ENCODE measurements at places on chromosomes 16 and 17.

GRCh38 chr17:50725769-50726655 is 6.6 kb downstream of the LUC7L3 start:
- ATAC-seq = no peak

- no peak for ATAC-seq
Observed at GRCh38 chr16:71383054-71383773, 24.7 kb downstream of the CALB2 start.

DNA sequence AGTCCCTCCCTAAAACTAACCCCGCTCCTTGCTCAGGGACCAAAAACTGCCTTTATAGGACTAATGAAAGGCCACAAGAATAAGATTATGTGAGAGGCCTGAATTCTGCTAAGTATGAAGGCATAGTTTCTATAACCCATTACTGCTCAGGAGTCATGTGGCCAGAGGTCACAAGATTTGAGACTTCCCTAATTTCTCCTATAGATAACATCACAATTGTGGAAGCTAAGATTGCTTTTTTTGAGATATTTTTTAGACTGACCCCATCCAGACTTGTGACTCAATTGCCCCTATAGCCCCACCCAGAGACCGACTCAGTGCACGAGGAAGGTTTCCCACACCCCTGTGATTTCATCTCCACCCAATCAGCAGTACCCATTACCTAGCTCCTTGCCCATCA is 504.1 kb upstream of the GOT2 start:
- no peak for ATAC-seq

DNA sequence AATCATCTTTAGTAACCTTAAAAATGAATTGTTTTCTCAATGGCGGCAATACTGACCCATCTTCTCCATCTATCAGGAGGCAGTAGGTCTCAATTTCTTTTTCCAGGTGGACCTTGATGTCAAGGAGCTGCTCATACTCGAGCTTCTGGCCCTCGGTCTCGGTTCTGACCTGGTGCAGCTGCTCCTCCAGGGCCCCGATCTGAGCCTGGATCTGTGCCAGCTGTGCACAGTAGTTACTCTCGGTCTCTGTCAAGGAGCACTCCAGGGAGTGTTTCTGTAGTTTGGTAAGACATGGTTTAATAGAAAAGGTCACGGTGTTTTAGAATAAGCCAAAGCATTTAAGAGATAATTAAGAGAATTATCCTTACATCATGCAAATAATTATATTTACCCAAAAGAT is 4.9 kb downstream of the KRT27 start:
- ATAC-seq = no peak

GRCh38 chr17:82839617-82840292 is at the start of gene ZNF750:
TSS of gene ZNF750 (minus strand) at chr17:82840022. CDS start at chr17:82832454, 7,568 bp downstream.
- no peak for ATAC-seq

GRCh38 chr16:11667221-11667823 is 933 bp upstream of the SNN start:
- no peak for ATAC-seq

- ATAC-seq = no peak
Observed at GRCh38 chr16:19861811-19862327, 22.8 kb downstream of the GPRC5B start.

DNA sequence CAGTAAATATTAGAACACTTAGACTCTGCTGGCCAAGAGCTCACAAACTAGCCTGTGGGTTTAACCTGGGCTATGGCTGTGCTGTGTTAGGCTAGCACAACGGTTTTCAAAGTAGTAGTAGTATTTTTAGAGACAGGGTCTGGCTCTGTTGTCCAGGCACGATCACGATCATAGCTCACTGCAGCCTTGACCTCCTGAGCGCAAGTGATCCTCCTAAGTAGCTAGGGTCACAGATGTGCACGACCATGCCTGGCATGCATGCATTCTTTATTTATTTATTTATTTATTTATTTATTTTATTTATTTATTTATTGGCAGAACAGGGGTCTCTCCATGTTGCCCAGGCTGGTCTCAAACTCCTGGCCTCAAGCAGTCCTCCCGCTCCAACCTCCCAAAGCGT is 10.3 kb downstream of the MRPL27 start:
- no peak for ATAC-seq

- peak; percentile 64 for ATAC-seq
Observed at GRCh38 chr17:8806926-8807550, 7.9 kb upstream of the MFSD6L start.

DNA sequence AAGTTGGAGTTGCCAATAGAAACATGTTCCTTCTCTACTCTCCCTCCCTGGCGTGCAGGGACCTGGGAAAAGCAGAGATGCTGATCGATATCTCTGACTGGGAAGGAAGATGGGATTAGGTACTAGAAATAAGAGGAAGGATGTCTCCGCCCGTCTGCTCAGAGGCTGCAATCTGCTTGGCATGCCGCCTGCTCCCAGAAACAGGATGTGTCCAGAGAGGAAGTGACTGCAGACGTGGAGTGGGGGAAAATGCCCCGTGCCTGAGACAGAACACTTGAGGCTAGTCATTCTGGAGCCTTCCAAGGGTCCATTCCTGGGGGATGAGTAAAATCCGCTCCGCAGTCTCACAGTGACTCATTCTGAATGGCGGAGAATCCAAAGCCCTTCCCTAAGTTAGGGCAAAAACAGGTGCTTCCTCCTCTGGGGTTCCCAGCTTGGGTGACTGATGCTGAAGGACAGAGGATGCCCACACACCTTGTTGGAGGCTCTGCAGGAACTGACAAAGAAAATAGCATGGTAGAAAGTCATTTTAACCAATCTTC is 45.0 kb upstream of the SMURF2 start:
- ATAC-seq = no peak

DNA sequence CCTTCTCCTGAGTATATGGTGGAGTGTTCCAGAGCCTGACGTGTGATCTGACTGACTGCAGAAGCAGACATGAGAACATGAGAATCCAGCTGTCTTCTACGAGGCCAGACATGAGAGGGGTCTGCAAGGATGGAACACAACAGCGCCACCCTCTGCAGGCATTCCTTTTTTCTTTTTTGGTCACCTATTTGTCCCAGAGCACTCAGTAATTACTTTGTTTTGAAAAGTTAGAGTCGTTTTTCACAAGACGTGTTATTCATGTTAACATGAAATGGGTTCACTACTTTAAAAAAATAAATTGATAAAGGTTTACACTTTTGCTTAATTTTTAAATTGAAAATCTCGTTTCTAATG is 43.8 kb upstream of the ATP2A3 start:
- ATAC-seq = no peak

DNA sequence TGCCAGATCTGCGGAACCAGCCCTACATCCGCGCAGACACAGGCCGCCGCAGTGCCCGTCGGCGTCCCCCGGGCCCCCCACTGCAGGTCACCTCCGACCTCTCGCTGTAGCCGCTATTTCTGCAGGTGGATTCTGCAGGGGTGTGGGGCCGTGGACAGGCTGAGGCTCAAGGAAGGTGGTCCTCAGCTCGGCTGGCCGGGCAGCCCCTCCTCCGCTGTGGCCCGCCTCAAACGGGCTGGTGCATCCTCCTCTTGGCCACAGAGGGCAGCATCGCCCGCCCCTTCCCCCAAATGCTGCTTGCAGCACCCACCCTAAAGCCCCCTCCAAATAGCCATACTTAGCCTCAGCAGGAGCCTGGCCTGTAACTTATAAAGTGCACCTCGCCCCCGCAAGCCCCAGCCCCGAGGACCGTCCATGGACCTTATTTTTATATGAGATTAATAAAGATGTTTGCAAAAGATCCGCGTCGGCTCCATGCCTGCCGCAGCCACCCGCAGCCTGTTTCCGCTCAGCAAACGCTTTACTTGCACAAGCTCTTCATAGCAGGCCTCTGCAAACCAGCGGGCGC is 14.9 kb downstream of the SPATA32 start:
- ATAC-seq = no peak

DNA sequence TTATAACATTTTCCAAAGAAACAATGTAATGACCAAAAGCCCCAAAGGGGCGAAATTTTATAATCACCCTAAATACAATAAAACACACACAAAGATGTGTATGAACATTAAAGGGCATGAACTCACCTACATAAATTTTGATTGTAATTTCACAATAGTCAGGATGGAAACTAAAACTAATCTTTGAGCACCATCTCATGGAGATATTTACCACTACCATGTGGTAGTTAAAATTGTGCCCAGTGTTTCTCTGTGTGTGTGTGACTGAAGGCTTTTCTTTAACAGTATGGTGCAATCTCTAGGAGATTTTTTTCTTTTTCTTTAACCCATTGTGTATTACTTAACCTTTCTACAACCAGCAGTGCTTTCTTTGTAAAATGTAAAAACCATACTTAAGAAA is 19.7 kb upstream of the MEIOC start:
- ATAC-seq = no peak

DNA sequence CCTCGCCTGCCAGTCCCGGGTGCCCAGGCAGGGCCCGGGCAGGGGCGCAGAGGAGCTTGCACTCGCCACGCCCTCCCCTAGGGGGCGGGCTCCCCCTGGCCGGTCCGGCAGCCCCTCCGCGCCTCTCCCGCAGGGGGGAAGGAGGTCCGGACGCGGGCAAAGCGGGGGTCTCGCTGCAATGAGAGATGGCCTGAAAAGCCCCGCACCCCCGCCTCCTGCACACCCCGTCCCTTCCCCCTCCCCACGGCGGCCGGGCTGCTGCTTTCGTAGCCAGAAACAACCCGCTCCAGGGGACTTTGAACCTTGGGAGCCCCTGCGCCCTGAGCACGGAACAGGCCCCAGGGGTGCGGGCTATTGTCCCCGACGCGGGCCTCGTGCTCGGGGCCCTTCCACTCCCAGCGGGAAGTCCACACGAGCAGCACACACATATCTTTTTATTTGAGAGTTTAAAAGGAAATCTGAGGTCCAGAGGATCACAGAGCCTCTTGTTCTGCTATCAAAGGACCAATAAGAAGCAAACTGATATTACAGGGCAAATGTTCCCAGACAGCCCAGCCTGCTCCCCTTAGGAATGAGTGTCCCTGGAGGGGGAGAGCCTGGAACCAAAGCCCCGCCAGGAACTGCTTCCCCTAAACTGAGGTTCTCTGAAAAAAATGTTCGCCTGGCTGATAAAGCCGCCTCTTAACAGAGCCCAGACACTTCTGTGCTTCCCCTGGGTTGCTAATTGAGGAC is 5.8 kb upstream of the CBX4 start:
- ATAC-seq = peak; percentile 65

DNA sequence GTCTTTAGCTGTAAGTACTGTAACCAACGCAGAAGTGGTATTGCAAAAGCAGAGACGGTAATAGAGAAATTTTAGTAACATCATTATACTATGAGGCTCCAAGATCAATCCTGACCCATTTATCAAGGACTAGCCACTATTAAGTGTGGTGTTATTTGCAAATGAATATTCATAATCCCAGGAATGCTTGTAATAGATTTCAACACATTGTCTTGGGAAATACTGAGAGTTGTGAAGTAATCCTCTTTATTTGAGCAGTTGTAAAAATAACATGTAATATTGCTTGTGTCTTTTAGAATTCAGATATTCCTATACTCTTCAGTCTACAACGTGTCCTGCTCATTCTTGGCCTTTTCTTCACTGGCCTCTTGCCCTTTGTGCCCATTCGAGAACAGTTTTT is 46.4 kb downstream of the GDPD1 start:
- ATAC-seq = no peak

- no peak for ATAC-seq
Observed at GRCh38 chr16:77987810-77988209, 34.5 kb upstream of the CLEC3A start.

DNA sequence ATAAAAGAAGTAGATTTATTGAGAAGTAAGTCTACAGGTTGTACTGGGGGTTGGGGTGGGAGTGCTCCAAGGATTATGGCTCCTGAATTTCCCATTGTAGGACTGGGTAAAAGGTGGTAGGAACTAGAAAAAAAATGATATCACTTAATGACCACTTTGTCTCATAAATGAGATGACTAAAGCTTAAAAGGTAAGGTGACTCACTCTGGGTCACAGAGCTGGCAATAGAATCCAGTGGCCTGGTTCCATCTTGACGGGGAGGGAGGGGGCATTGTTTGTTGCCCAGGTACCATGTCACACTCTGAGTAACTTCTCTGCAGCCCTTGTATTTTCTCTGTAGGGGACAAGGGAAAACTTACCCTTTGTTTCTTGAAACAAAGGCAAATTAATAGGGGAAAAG is 126.1 kb downstream of the PITPNC1 start:
- ATAC-seq = peak; percentile 75

- ATAC-seq = no peak
Observed at GRCh38 chr16:69111876-69112230, 6.4 kb downstream of the HAS3 start.

DNA sequence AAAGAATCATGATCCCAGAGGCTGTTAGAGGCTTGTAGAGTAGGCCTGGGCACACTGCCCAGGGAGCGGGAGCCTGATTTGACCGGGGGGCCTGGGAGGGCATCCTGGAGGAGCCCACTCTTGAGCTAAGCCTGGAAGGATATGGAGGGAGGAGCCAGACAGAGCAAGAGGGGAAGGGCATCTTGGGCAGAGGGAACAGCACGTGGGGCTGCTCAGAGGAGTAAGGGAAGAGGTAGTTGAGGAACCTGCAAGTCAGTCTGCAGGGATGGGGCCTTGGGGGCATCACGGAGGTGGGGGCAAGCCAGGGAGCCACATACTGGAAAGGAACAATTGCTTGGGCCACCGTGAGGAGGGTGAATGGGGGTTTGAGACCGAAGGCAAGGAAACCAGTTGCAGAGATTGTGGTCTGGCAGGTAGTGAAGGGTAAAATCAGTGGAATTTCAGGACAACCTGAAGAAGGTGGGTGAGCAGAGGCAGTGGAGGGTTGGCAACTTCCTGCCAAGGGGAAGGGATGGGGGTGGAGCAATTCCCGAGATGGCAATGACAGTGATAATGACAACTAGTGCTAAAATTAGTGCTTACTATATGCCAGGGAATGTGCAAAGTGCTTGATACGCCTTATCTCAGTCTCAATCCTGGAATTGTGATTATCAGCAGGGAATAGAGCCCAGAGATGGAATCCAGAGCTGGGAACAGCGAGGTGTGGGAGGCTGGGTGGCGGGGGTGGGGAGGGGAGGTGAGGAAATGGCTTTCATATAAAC is 9.7 kb upstream of the RAI1 start:
- ATAC-seq = no peak

DNA sequence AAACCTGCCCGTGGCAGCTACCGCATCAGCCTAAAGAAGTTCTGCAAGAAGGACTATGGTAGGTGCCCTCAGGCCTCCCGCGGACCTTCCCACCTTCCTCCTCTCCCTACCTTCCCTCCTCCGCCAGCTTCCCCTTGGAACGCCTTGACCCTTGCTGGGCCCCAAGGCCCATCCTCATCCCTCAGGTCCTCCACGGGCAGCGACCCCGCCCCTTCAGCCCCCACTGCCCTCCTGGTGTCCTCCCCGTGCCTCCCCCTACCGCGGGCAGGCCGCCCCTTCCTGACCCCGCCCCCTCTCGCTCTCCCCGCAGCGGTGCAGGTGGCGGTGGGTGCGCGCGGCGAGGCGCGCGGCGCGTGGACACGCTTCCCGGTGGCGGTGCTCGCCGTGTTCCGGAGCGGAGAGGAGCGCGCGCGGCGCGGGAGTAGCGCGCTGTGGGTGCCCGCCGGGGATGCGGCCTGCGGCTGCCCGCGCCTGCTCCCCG is 1.4 kb upstream of the TBC1D24 start:
- peak; percentile 1 for ATAC-seq

- ATAC-seq = no peak
Observed at GRCh38 chr16:81701296-81701970, 77.7 kb upstream of the PLCG2 start.

GRCh38 chr17:58383892-58384462 is 32.0 kb upstream of the SUPT4H1 start:
- ATAC-seq = no peak
